Mesendoderm (in vitro differentiated cells): ENCODE measurements at places on chromosomes 13 and 19.
A peak's percentile ranks its signal among the peaks of the same experiment; 100 is the strongest.

GRCh38 chr13:109770436-109770835 is 15.9 kb downstream of the IRS2 start:
- DNase-seq = no peak

- peak; percentile 30 for DNase-seq
Measured at GRCh38 chr13:102825400-102825799, 20.4 kb upstream of the ERCC5 start.

GRCh38 chr13:99014522-99014921 is 36.7 kb upstream of the DOCK9 start:
- no peak for DNase-seq

DNA sequence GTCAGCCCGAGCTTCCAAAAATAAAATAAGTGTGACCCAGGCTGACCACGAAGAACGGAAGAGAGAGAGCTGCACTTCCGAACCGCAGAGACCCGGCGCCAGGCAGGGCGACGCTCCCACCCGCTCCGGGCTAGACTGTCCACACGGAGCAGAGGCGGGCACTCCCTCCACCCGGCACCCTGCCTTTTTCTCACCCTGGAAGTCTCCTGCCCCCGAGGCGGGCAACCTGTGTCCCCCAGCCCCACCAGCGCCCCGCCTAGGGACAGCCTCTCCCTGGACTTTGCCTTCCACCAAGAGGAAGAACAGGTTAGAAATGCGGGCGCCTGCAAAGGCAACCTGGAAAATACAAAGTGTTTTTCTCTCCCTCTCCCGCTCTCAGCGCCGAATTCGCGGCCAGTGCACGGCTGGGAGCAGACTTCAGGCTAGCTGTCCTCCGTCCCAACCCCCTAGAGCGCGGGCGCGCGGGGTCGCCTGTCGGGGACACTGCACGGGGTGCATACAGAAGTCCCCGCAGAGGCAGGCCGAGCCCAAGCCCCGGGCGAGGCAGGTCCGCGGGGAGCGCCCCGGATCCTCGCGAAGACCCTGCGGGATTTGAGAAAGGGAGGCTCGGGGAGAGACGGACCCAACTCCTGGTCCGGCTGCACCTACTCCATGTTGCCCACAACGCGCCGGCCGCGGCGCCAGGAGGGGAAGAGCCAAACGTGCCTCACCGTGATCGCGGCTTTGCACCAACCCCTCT is 845 bp downstream of the SPRY2 start:
- DNase-seq = peak; percentile 56

GRCh38 chr19:29671393-29672160 is 6.3 kb downstream of the PLEKHF1 start:
- DNase-seq = no peak

DNA sequence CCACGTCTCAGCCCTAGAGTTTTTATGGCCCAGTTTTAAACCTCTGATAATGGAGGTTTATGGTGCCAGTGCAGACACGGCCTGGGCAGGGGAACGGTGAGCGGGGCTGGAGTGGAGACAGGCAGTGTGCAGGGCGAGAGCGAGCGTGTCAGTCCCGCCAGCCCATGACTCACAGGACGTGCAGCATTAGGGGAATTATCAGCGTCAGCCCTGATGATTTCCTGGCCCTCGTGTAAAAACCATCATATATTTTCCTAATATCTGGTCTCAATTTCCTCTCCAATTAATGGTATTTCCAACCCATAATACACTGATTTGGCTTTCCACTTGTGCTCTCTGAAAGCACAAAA is 104.6 kb upstream of the VSTM2B start:
- no peak for DNase-seq

DNA sequence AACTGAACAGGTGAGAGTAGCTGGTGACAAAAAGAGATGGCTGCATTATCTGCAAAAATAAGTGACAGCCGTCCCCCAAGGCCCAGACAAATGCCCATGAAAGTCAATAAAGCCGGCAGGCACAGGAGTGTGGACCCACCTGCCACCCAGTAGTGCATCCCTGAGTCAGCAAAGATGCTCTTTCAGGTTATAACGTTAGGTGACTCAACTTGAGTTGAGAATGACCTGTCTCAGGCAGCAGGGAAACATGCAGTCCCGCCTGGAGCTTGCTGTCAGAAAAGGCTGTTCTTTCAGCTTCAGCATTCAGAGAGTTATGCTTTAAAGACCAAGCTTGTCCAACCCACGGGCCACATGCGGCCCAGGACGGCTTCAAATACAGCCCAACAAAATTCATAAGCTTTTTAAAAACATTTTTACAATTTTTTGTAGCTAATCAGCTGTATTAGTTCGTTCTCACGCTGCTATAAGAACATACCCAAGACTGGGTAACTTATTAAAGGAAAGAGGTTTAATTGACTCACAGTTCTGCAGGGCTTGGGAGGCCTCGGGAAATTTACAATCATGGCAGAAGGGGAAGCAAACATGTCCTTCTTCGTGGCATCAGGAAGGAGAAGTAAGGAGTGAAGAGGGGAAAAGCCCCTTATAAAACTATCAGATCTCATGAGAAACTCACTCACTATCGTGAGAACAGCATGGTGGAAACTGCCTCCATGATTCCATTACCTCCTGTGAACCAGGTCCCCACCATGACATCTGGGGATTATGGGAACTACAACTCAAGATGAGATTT is 110.4 kb downstream of the RAB20 start:
- DNase-seq = no peak

DNA sequence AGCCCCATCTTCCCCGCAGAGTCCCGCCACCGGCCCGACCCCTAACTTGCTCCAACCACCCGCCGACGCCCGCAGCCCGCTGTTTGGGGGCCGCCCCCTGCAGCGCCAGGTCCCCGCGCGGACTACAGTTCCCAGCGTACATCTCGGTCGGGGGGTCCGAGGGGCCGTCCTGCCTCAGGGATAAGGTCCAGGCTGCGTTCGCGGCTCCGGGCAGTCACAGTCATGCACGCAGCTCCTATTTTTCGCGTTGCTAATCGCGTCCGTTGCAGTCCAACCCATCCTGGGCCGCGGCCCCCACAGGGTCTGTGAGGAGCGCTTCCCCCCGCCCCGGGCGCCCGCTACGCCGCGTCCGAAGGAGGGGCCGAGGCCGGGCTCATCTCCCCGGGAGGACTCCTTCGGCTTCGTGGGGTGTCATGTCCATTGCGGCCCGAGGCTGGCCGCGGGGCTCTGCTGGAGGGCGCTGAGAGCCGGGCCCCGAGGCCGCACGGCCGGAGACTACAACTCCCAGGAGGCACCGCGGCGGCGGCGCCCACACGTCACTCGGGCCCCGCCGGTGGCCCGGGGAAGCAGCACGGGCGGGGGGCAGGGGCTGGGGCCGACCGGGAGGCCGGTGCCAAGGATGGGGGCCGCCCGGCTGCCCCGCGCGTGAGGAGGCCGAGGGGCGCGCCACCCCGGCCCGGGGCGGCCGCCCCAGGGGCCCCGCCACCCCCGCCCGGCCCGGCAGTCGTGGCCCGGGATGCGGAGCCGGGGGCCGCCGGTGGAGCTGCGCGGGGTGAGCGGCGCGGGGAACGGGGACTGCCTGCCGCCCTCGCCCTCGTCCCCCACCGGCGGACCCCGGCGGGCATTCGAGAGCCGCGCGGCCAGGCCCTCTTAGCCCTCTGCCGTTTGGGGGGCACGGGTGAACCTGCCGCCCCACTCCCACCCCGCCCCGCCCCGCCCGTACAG is at the start of gene MAP3K10:
TSS of gene MAP3K10 (plus strand) at position 536 of the 945 bp plus-strand sequence. CDS start 606 bp downstream, outside the sequence.
- peak; percentile 54 for DNase-seq

DNA sequence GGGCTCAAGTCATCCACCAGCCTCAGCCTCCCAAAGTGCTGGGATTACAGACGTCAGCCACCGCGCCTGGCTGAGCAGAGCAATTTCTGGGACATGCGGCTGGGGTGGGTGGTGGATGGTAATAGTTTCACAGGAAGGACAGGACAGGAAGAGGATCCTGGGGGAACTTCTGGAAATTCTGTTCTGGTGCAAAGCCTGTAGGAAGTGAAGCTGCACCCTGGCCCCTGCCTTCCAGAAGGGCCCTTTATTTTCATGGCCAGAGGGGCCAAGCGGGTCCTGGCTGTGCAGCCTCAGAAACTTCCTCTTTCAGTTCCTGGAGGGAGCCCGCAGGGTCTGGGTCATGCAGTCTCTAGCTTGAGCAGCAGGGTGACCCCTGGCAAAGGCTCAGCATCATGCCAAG is 15.7 kb downstream of the FEM1A start:
- no peak for DNase-seq

DNA sequence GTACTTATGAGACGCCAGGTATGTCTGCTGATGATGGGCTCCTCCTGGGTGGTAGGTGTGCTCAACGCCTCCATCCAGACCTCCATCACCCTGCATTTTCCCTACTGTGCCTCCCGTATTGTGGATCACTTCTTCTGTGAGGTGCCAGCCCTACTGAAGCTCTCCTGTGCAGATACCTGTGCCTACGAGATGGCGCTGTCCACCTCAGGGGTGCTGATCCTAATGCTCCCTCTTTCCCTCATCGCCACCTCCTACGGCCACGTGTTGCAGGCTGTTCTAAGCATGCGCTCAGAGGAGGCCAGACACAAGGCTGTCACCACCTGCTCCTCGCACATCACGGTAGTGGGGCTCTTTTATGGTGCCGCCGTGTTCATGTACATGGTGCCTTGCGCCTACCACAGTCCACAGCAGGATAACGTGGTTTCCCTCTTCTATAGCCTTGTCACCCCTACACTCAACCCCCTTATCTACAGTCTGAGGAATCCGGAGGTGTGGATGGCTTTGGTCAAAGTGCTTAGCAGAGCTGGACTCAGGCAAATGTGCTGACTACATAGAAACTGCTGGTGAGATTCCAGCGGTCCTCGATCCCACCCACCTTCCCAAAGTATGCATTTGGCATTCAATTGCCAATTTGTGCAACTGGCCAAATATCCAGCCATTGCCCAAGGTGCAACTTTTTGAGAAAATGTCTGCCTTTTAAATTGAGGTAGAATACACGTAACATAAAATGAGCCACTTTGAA is 10.2 kb downstream of the OR2Z1 start:
- peak; percentile 1 for DNase-seq

- peak; percentile 56 for DNase-seq
Measured at GRCh38 chr19:44808463-44809371, at the start of gene BCAM. BCAM (plus strand) TSS chr19:44809103; CDS start chr19:44809125, 22 bp downstream.

DNA sequence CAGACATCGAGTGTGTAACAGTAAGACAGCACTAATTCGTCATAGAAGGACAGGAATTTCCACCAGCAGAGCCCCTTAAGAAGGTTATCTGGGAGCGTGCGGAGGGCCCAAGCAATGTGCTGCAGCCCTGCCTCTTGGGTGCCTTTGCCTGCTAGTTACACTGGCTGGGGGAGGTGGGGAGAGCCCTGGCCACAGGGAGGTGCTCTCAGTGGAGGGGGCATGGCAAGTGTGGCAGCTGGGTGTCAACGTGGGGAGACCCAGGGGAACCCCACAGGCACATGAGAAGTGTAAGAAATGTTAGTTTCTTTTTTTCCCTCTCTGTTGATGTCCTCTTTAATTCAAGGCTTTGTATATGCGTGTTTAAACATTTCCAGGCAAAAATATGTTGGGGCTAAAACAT is 50.9 kb upstream of the TMTC4 start:
- DNase-seq = no peak
